ENCODE measurements at places on chromosomes 3 and 15.

DNA sequence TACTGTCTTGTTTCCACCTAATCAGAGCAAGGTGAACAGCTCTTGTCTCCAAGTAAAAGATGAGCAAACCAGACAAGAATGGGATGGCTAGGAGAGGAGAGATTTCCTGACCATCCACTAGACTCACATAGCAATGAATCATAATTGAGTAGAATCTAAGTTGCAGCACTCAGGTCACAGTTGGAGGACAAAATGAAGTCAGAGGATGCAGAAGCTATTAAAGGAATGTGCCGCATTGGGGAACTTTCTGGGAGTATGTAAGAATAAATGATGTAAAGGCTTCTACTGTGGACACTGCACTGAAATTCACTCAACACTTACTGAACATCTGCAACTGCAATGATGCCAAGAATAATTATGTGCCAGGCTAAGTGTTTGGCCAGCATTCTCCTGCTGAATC, 217.4 kb upstream of the WNT5A start:
- no peak for DNase-seq

- DNase-seq = no peak
These were observed 565 bp downstream of the CIB2 start for GRCh38 chr15:78130466-78131294.

GRCh38 chr15:78092261-78093041, at the start of gene SH2D7:
Gene SH2D7, plus strand, starts transcription at chr15:78092561. Its CDS starts 24 bp downstream, at chr15:78092585.
- no peak for DNase-seq

DNA sequence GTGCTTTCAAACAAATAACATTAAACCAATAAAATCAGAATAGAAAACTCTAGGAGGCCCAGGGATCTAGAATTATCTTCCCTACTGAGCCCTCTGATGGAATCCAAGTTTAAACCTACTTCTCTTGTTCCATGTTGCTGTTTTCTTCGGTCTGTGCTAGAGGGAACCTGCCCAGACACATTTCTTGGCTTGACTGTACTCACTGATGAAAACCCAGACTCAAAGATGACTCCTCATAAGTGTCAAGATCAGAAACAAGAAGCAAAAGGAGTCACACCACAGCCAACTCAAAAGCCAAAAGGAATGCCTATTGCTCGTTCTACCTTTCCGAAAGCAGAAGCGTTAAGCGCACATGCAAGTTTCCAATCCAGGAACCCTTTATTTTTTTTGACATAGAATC, 31.6 kb downstream of the SCAP start:
- no peak for DNase-seq

- no peak for DNase-seq
These were observed 102.9 kb downstream of the SEMA6D start for GRCh38 chr15:47820057-47820746.

DNA sequence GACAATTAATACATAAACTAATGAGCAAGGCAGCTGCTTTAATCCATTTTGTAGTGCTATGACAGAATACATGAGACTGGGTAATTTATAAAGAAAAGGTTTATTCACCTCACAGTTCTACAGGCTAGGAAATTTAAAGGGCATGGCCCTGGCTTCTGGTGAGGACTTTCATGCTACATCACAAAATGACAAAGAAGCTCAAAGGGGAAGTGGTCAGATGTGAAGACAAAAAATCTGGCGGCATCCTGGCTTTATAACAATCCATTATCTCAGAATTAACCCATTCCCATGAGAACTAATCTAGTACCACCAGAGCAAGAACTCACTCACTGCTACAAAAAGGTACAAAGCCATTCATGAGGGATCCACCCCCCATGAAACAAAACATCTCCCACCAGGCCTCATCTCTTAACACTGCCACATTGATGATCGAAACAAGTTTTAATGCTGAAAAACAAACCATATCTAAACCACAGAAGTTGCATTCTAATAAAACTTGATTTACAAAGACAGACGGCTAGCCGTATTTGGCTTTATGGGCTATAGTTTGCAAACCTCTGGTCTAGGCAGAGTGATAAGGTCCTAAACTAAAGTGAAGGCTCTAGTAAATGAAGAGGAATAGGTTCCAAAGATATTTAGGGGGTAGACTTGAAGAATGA, 44.2 kb downstream of the GSK3B start:
- DNase-seq = no peak

GRCh38 chr3:30098653-30099455, 507.5 kb upstream of the TGFBR2 start:
- no peak for DNase-seq

GRCh38 chr3:183816681-183817510, 8.5 kb downstream of the MAP6D1 start:
- no peak for DNase-seq

GRCh38 chr3:147397155-147397874, 9.0 kb downstream of the ZIC4 start:
- no peak for DNase-seq

- DNase-seq = no peak
These were observed 58.1 kb upstream of the SLC25A36 start for GRCh38 chr3:140883428-140884040.

DNA sequence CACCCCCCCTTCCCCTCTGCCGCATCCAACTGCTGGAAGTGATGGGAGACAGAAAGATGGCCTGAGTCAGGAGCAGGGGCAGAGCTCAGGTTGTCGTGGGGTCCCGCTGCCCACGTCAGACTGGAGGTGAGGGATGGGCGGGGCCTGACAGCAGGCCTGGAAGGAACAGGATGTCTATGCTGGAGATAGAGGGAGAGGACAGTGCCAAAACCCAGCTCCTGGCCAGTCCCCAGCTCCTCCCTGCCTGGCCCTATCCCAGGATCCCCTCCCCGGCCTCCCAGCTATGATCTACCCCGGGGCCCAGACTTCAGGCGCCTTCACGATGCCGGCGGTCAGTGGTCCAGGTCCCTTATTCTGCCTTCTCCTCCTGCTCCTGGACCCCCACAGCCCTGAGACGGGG, at the start of gene LMAN1L:
LMAN1L (plus strand) TSS at position 303 of the 400 bp plus-strand sequence; CDS start at position 323, 20 bp downstream.
- DNase-seq = no peak

DNA sequence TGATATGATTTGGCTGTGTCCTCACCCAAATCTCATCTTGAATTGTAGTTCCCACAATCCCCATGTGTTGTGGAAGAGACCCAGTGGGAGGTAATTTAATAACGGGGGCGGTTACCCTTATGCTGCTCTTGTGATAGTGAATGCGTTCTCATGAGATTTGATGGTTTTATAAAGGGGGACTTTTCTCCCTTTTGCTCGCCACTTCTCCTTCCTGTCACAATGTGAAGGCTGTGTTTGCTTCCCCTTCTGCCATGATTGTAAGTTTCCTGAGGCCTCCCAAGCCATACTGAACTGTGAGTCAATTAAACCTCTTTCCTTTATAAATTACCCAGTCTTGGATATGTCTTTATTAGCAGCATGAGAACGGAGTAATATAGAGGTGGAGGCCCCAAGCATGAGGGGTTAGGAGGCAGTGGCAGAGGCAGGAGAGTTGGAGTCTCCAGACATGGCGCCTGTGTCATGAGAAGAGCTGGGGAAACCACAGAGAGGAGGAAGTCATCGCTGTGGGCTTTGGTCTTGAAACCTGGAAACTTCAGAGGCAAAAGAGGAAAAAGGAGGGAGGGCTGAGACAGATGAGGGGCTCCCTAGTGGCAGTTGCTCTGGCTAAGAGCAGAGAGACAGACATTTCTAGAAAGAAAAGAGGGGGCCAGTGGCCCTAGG, 107.8 kb upstream of the VEPH1 start:
- DNase-seq = no peak

- DNase-seq = no peak
These were observed 537.5 kb upstream of the CCDC54 start for GRCh38 chr3:106839576-106840280.

GRCh38 chr3:31937225-31937624, 43.8 kb downstream of the OSBPL10 start:
- no peak for DNase-seq

DNA sequence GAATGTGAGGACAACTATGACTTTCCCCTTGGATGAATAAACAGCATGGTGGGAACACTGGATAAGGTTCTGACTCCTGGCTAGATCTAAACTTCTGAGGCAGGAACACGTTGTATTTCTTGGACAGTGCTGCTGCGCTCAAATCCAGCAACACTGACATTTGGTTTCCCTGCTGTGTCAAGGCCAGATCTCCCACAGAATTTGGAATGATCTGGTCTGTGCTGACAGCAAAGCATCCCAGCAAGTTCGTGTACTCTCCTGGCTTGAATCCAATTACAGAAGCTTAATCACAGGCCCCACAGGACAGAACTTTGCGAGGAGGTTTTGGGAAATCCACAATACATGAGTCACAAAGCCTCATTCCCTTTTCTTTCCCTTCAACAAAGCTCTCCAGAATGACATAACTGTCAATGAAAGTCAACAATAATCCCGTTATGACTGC, 92.5 kb downstream of the ADAMTS9 start:
- no peak for DNase-seq

DNA sequence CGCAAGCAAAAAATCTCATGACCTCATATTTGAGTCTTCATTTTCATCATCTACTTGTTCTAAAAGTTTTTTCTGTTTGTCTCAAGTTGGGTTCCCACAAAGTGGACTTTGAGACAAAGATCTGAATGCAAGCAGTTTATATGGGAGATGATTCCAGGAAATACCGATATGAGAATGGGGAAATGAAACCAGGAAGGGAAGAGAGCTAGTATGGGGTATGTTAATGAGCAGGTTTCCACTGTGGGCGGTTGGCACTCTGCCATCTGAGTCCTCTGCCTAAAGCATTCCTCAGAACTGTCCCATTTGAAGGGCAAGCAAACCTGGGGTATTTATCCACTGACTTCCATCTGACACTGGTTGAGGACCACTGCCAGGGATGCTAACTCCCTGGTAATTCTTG, 8.8 kb downstream of the ADPRH start:
- DNase-seq = no peak

GRCh38 chr3:48851407-48851806, 3.7 kb upstream of the PRKAR2A start:
- no peak for DNase-seq

DNA sequence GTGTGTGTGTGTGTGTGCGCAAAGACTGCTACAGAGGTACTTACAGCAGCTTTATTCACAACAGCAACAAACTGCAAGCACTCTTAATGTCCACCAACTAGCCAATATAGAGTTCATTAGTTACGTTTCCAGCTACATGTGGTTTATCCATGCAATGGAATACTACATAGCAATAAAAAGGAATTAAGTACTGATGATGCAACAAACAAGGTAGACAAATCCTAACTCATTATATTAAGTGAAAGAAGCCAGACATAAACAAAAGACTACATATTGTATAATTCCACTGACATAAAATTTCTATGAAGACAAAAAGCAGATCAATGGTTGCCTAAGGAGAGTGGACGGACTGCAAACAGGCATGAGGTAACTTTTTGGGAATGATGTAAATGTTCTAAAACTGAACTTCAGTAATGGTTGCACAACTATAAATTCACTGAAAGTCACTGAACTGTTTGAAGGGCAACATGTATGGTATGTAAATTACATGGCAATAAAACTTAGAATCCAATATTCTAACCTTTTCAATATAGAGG, 433.7 kb downstream of the SHQ1 start:
- DNase-seq = no peak

GRCh38 chr3:77562089-77562488, 522.2 kb downstream of the ROBO2 start:
- DNase-seq = no peak

DNA sequence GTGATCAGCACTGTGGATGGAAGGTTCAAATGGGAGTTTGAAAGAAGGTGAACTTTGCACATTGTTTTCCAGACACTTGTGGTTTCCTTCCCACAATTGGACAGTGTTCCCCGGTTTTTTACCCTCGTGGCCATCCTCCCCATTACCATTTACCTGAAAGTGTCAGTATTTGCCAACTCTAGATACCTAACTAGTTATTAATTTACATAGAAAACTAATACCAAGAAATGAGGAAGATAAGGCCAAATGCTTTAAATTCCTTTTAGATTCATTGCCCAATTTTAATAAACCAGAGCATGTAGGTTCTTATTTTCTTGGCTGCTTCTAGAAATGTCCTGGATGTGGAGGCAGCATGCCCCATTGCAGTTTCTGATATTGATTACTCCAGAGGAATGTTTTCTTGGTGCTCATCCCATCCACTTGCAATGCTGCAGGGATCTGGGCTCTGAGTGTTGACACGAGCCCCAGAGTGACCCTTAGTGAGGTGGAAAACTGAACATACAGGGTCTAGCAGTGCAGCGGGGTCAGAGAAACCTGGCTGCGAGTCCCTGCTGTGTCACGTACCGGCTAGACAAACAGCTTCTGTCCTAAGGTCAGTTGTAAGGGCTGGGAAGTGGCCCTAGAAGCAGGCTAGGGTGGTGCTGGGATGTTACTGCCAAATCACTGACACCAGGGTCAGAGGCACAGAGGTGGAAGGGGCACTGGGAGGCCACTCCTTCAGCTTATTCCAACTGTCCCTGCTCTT, 23.5 kb downstream of the LSM3 start:
- DNase-seq = no peak

GRCh38 chr3:10968401-10968800, 24.1 kb upstream of the SLC6A1 start:
- DNase-seq = no peak

- no peak for DNase-seq
These were observed 180.9 kb downstream of the SUCNR1 start for GRCh38 chr3:152054315-152054714.

- DNase-seq = no peak
These were observed 136.0 kb downstream of the NR2F2 start for GRCh38 chr15:96466389-96466947.

DNA sequence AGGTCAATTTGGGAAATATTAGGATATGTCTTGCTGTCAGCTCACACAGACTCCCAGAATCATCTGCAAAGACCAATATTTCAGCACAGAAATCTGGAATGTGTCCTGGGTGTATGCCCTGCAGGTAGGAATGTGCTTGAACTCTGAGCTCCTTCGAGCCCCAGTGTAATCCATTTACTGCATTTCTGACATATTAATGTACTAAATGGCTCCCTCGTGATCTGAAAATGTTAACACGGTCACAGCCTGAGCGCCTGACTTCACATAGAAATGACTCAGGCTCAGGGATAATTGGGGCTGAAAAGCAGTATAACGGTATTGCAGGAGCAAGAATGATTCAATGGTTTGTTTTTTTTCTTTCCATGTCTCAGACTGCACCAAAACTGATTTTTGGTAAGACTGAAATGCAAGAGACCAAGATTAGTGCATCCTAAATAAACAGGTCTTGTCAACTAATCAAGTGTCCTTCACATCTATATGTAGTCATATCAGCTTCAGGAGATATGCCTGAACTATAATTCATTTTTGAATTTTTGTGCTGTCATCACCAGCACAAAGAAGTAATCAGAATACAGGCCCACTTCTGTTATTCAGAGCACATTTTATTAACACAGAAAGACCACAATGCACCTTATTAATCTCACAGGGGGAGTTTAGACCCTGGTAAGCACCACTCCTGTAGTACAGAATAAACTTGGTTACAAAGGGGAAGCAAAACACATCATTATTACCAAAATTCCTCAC, 49.8 kb downstream of the DCLK3 start:
- DNase-seq = no peak

GRCh38 chr3:31687020-31687802, 154.5 kb downstream of the STT3B start:
- no peak for DNase-seq

DNA sequence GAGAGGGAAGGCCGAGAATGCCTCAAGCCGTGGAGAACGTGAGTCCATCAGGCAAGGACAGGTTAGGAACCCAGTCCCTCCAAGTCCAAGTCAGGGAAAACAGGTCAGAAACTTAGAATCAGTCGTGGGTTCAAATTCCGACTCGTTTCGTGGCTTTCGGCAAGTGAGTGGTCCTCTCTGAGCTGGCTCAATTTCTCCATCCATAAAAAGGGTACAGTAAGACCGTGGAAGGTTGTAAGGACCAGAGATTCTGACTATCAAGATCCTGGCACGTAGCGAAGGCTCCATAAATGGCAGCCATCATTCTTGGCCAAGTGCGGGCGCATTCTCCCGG, 604 bp upstream of the MED12L start:
- no peak for DNase-seq

GRCh38 chr3:40877631-40878463, 321.5 kb upstream of the CTNNB1 start:
- no peak for DNase-seq

Measured in mesothelial cell of epicardium (in vitro differentiated cells).